ENCODE measurements at places on chromosomes 3 and 15.

GRCh38 chr3:182789371-182789770 lies 3.9 kb upstream of the ATP11B start:
- DNase-seq: no peak

GRCh38 chr15:94703596-94703995 lies 472.2 kb downstream of the MCTP2 start:
- no peak for DNase-seq

GRCh38 chr15:48781017-48781416 lies 29.9 kb downstream of the CEP152 start:
- no peak for DNase-seq

GRCh38 chr3:9149566-9149965 lies 99.9 kb downstream of the SRGAP3 start:
- no peak for DNase-seq

- no peak for DNase-seq
Measured at GRCh38 chr15:95454403-95455262, 875.9 kb upstream of the NR2F2 start.

DNA sequence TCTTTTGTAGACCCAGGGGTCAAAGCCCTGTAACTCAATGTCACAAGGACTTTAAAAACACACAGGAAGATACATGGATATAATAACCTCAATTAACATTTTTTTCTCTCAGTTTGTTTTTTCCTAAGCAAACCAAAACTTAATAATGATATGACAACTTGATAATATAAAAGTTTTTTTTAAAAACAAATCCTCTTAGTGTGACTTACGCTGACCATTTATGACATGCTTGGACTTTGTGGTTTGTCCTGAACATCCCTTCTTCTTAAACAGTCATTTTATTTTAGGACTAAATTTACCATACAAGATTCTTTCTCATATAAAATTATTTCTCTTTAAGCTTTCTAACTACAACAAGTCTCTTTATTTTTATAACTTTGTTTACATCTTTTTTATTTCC lies 25.4 kb upstream of the FAM3D start:
- DNase-seq: no peak

GRCh38 chr15:33074942-33075341 lies 119.6 kb downstream of the FMN1 start:
- no peak for DNase-seq

DNA sequence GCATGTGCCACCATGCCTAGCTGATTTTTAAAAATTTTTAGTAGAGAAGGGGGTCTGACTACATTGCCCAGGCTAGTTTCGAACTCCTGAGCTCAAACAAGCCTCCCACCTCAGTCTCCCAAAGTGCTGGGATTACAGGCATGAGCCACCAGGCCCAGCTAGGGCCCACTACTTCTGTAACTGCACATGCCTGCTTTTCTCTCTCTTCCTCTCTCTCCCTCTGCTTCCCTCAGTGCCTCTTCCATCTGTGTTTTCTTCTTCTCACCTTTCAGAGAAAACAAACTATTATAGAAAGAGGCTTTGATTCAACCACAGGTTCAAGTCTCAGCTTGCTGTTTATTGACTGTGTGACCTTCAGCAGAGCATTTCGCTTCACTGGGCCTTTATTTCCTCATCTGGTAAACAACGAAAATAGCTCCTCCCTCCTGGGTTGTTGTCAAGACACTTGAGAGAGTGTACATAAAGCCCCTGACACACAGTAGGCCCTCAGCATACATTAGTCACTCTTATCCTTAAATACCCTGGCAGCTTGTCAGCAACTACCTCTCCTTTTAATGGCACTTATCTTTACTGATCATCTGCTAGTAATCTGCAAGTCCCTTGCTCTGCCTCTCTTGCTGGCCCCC lies 10.2 kb downstream of the TADA3 start:
- DNase-seq: no peak

DNA sequence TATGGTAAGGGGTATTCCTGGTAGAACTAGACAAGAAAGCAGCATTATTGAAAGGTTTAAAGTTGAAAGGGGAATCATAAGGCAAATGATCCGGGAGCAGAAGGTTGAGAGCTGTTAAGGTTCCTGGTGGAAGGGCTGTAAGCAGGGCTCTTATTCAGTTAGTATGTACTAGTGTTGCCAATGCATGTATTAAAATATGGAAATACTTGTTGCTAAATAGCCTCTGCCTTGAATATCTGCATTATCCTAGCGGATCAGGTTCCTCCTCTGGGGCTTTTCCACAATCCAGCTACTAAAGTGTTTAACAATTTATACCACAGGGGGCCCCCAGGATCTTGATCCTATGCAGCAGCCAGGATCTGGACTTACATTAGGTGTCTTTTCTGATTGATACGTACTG lies 7.3 kb upstream of the COPB2 start:
- DNase-seq: no peak

DNA sequence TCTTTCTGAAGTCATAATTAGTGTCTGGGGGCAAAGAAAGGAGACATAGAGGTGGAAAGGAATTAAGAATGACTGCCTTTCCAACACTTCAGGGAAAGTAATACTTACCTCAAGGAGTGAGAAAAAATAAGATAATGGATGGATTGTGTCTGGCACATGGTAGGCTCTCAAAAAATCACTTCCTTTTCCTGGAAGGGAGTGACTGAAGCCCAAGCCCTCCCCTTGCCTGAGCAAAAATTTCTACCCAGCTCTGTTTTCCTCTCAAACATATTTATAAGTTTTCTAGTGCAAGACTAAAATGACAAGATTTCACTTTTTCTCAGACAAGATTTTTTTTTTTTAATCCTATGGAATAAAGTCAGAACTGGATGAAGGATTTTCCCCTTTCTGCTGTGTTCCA lies 145.0 kb downstream of the IGSF11 start:
- no peak for DNase-seq

DNA sequence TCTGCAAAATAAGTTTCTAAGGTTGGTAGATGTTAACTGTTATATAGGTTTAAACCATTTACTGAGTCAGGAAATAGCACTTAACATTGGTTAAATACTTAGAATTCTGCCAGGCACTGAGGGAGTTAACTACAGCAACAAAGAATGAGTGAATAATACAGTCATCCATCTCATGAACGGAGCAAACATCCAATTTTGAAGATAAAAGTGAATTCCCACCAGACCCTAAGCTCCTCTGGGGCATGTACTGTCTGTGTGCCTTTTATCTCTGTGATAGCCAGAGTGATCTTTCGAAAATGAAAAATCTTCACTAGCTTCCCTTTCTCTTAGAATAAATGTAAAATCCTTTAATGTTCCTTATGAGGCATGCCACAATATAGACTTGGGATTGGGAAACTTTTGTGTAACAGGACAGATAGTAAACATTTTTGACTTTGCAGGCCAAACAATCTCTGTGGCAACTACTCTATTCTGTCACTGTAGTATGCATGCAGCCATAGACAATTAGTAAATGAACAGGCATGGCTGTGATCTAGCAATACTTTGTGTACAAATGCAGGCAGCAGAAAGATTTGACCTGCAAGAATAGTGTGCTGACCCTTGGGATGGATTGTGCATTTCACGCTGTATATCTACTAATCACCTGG lies 294.5 kb upstream of the LMCD1 start:
- no peak for DNase-seq

GRCh38 chr15:60871152-60871551 lies 357.9 kb downstream of the RORA start:
- DNase-seq: no peak

GRCh38 chr3:61356685-61357084 lies 105.4 kb upstream of the FHIT start:
- no peak for DNase-seq

DNA sequence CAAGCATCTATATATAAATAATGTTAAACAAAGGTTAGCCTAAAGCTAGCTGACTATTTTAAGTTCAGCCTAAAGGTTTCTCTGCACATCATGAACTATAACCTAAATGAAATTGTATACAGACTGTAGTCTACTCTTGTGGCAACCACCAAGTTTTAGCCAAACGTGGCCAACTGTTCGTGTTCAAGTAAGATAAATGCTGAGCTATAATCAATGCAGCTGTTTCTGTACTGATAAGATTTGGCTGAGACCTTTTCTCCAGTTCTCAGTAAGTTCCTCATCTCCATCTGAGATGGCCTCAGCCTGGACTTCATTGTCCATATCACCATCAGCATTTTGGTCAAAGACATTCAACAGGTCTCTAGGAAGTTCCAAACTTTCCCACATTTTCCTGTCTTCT lies 43.7 kb upstream of the IGSF10 start:
- DNase-seq: no peak

- no peak for DNase-seq
Measured at GRCh38 chr15:39177561-39177960, 403.3 kb upstream of the THBS1 start.

DNA sequence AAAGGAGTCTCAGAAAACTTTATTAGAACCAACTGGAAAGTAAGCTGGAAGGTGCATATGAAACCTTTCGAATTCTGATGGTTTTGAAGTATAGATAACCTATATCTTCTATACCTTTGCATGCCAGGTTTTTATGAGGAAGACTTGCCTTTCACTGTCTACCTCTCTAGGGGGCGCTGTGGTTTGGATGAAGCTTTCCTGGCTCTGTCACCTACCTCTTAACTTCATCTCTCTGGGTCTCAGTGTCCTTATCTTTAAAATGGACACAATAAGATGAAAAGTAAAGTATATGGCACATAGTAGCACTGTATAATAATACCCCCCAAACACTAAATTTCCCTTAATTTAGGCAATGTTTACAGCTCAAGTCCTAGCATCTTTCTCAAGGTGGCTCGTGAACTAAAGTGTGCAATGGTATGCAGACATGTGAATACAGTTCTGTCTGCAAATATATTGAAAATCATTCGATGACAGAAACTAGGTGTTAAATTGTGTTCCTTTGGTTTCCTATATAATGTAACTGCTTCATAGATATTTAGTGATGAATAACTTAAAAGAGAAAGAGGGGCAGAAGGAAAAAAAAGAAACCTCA lies 314.3 kb downstream of the CHST2 start:
- DNase-seq: no peak

DNA sequence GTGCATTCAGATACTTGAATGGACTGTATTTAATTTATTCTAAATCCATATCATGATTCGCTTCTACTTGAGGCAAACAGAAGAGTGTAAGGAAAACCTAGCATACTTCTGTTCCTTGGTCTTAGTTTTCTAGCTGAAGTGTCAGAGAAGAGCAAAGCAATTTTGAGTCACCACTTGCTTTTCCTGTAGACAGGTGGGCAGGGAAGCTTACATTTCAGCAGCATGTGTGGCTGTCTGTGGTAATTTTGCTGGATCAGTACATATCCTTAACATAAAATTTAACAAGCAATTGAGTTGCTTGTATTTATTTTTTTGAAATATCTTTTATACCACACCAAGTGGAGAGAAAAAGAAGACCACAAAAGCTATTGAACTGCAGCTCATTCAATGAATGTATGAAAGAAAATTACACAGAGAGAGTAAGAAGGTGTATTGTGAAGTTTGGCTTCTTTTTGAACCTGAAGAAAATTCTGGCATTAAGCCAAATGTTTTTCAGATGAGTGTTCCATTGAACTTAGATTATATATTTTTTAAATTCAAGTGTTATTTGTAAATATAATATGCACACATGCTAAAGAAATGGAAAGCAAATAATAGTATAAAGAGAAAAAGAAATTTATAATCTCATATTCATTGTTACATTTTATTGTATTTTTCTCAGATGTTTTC lies 747.6 kb downstream of the NAALADL2 start:
- DNase-seq: peak; percentile 37

GRCh38 chr3:184541886-184542562 lies 19.6 kb upstream of the EPHB3 start:
- DNase-seq: no peak

DNA sequence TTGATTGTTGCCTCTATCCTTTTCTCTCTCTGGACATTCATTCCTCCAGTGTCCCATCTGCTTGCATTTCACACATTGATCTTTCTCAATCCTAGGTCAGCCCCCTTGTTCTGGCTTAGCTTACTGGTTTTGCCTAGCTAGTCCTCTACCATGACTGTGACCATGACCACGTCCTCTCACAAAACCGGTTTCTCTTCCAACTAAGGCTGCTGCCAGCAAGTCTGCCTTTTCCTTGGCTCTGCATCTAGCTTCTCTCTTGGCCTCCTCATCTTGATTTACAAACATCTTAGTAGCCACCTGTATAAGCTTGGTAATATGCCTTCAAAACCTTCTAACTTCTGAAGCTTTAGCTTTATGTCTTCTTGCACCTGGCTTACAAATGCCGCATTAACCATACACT lies 167.2 kb downstream of the STXBP5L start:
- no peak for DNase-seq

DNA sequence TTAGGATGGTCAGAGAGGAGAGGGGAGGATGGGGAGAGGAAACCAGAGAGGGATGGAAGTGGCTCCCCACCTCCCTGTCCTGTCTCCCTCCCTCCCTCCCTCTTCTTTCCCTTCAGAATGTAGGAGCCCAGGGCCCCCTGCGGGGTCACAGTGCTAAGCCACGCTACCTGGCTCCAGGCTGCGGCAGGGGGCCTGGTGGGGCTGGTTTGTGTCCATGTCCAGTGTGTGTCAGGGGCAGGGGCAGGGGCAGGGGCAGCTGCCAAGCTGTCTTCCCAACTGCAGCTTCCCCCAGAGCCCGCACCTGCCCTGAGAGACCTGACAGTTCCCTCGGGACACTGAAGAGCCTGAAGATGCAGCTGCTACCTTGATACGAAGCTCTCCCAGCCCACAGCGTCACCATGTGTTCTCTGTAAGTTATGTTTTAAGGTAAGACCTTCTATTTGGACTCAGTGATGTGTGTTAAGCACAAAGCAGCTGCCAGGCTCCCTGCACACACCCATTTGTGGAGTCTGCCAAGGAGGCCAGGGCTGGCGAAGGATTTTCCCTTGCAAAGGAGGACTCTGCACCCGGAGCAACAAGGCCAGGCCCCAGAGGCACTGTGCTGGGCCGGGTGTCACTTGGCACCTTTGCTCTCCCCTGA lies 121.8 kb upstream of the SMAD3 start:
- no peak for DNase-seq
